ENCODE measurements at places on chromosomes 5 and 9.

DNA sequence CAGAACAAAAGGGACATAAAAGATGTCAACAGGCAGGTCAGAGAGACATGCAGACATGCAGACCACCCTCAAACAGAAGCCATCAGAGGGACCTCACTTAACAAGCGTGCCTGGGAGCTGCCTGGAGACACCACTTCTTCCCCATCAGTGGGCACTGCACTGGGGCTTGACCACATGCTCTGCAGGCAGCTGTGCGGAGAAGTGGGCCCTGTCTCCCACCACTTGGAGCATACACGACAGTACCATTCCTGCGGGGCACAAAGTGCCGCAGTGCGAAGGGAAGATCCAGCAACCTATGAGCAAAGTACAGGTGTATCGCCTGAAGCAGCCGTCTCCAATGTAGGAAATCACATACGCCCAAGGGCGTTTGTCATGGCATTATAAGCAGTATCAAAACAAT, 150.5 kb upstream of the FOXD4L5 start:
- DNase-seq, result no peak

DNA sequence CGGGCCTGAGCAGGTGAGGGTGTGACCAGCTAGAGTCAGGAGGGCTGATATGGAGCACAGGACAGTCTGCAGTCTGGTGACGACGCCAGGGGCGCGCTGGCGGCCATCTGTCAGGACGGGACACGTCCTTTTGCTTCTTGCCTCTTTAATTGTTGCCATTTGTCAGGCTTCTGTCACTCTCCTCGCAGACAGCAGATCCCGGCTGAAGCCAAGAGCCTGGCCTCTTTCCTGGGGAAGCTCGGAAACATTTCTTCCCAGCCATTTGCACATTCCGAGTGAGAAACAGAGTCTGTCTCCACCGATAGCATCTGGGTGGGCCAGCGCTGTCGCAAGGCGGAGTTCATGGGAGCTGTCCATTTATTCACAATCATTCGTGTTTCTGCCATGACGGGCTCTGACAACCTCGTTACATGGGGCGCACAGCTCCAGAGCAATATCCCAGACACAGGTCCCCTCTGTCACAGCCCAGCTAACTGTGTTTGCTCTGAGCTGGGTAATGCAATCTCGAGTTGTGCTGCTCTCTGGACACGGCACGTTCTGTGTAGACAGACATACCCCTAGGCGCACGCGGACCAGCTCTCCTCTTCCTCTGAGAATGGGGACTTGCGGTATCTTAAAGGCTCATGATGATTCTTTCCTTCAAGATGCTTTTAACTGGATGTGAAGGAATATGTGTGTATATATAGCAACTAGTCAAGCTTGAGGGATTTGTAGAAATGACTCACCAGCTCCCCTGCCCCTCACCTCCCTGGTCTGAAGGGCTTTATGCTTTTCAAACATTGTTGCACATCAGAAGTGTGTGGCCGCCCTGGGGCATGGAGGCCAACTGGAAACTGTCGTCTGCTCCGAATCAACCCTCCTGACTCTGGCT, 105.3 kb upstream of the FCN2 start:
- DNase-seq, result peak; percentile 5

DNA sequence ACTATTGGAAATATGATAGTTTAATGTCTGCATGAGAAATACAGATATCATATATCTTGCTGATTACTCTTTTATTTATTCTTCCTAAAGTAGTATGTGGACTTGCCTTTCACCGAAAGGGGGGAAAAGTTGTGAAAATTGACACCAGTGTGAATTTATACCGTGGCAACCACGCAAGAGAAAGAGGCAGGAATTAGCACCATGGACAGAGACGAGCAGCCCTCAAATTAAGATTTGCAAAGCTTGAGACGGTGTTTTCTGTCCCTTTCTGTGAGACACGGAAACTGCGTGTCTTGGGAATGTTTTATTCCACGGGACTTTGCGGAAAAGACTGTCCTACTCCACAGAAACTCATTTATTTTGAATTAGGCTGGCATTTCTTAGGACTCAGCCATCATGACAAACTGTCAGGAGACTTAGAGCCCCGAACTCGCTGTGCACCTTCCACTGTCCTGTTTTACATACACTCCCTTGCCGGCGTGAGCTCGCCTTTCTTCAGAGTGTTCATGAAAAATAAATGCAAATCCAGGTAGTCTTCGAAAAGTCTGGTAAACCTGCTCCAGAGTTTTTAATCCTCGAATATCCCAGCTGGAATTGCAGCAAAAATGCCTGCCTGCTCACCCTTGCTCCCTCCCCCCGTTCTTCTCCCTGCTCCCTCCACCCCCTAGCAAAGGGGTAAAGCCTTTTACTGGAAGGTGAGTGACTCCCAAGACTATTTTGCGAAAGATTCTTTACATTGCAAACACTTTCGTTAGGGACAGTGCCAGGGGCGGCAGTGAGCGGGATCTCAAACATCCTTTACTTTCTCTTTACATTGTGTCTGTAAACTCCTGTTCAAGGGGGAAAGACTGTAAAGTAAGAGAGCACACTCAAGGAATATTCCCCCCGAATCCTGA, 3.8 kb upstream of the ELAVL2 start:
- DNase-seq, result peak; percentile 54

DNA sequence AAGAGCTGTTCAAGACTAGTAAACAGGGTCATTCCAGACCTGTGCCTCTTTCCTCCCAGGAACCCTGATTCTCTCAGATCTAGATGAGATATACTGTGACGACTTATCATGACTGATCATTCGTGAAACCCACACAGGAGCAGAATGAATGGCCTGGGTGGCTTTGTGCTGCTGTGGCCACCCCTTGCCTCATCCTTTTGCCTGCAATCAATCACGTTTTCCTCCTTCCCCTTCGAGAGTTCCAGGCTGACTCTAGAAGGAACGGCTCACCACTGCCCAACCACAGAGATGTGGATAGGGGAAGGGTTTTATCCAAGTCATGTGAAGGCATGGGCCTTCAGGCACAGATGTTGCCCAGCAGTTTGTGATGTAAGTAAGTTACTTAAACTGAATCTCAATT, 5.8 kb downstream of the ANXA6 start:
- no peak for DNase-seq

DNA sequence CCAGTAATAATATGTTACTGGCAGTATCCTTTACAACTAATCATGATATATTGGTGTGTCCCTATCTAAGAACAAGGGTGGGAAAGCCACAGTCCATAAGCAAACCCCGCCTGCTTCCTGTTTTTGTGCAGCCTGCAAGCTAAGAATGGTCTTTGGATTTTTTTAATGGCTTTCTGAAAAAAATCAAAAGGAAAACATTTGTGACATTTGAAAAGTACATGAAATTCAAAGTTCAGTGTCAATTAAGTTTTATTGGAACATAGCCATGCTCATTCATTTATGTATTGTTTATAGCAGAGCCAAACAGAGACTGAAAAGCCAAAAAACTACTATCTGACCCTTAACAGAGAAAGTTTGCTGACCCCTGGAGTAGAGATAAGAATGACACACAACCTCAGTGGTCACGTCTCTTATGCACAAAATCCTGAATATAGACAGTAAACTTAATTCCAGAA, 12.8 kb upstream of the TMEM245 start:
- no peak for DNase-seq

DNA sequence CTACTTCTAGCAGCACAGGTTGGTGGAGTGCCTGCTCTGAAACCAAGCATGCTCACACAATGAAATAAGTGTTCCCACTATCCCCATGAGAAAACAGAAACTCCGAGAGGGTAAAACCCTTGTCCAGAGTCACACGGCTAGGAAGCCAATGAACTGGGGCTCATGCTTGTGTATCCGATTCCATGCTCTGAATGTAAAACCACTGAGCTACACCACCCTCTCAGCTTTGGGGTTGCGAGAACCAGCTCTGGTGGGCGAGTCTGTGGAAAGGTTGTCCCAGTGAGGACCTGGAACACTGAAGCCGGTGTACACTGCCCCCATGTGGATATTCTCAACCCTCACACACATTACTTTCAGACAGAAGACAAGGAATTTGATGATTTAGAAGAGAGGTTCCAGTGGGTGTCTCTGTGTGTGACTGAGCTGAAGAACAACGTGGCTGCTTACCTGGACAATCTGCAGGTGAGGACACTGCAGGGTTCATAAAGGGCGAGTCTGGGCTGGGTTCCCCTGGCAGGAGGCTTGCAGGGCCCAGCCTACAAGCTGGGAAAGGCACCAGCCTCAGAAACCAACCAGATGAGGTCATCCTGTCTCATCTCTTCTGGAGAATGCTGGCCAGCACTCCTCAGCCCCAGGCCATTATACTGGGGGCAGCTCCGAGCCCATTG, 37.4 kb downstream of the ARHGEF37 start:
- DNase-seq, result peak; percentile 91

- no peak for DNase-seq
These were observed 3.4 kb upstream of the COL15A1 start for GRCh38 chr9:98940276-98940675.

- DNase-seq, result no peak
These were observed 9.9 kb downstream of the ZBED3 start for GRCh38 chr5:77076961-77077828.

- no peak for DNase-seq
These were observed 67.4 kb downstream of the CHSY3 start for GRCh38 chr5:129971714-129972113.

DNA sequence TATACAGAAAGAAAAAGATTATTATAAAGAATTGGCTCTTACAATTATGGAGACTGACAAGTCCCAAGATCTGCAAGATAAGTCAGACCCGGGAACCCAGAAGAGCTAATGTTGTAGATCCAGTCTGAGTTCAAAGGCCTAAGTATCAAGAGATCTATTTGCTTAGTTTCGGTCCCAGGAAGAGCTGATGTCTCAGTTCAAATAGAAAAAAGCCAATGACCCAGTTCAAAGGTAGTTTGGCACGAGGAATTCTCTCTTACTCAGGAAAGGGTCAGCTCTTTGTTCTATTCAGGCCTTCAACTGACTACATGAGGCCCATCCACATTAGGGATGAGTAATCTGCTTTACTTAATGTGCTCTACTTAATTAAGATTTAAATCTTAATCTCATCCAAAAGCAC, 128.3 kb upstream of the PLCXD3 start:
- peak; percentile 46 for DNase-seq

- peak; percentile 82 for DNase-seq
These were observed 5.3 kb upstream of the TJP2 start for GRCh38 chr9:69168709-69169217.

- DNase-seq, result peak; percentile 99
These were observed 28.0 kb upstream of the ADAM19 start for GRCh38 chr5:157603333-157604190.

GRCh38 chr9:69036309-69036708, 757 bp downstream of the FXN start:
- DNase-seq, result peak; percentile 3

DNA sequence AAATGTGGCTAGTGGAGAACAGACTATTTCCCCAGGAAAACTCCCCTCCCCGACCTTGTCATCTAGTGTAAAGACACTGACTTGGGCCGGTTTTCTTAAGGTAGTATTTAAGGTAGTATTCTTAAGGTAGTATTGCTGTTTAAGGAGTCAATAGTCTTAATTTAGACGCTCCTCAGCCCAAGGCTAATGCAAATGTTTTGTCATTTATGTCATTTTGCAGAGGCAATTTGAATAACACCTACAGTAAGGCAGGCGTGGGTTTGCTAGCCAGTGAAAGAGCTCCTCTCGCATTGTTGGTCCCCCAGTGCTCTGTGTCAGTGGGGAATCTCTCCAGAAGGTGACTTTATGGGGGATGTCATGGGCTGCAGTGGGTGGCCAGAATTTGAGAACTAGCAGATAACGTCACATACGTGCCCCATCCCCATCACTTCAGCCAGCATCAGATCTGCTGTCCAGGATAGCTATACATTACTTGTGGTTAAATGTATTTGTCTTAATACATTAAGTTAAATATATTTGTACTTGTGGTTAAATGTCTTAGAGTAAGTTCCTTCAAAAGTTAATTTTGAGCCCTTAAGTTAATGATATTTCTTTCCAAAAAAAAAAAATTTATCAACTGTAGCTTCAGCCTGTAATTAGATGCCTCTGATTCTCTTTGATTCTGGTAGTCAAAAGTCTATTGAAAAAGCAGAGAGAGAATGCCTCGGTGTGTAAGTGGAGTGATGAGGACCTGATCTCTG, 2.6 kb downstream of the PPP1R26 start:
- DNase-seq, result no peak

DNA sequence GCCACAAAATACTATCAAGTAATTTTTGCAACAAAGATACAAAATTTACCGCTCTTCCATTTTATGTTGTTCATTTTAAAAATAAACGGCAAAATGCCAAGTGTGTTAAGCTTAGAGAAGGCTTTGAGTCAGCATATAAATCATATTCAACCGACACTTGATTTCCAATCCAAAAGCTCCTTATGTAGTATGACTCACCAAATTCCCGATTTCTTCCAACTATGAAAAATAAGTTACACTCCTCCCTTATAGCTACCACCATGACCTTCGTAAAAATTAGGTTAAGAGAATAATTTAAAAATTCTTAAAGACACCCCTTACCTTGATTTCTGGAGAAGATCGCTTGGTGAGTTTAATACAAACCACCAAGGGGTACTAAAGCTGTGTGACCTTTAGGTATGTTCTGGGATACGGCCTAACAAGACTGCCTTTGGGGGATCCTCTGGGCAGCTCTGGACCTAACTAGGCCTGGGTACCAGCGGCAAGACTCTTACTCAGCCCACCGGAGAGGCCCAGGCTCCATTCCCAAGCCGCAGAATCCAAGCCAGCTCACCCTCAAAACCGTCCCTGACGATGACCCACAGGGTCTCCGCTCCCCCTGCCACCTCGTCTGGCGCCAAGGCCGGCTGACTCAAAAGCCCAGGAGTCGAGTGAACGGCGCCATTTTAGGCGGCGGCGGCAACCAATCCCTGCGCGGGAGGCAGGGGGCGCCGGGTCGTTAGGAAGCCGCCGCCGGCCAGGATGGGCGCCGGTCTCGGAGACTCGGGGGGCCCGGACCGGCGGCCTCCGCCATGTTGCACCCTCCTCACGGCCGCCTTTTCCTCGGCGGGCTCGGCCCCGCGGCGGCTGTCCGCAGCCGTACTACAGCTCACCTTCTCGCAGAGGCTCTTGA, 739 bp downstream of the PPP2CA start:
- peak; percentile 78 for DNase-seq

GRCh38 chr9:71465392-71465791, 302.9 kb downstream of the CEMIP2 start:
- no peak for DNase-seq

DNA sequence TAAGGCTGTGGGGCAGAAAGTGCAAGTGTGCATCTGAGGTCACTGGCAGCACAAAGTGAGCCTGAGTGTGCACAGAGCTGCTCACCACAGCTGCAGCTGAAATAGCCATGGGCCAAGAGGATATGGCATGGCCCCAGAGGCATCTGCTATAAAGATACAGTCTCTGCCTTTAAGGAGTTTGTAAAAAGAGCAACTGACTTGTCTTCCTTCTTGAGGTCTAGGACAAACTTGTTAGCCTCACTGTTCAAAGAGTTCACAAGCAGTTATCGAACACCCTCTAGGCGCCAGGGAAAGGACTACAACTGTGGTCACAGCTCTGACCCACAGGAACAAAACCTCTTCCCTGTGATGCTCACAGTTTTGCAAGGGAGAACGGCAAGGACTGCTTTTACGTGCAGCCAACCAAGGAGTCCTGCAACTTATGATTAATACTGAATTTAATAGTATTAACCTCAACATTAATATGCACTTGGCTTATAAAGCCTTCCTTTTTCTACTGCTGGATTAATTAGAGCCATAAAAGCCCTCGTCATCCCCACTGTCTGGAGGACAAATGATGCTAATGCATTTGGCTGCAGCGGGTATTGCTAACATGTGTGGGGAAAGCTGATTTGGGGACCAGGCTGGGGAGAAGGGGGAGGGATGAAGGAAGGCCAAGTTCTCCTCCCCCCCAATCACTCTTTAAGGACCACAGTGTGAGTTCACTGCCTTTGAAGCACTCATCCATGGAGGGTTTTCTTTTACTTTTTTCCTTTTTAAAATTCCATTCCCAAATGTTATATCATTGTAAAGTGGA, 189.8 kb upstream of the TRIM32 start:
- no peak for DNase-seq

GRCh38 chr5:62920856-62921255, 342.2 kb downstream of the LRRC70 start:
- no peak for DNase-seq

Data from PC-3 (cell line).